T-helper 17 cell (primary cell): ENCODE measurements at places on chromosomes 1 and 21. TPM values are rescaled to one million over a fixed set of nuclear protein-coding genes. Genes with fewer than 3 reads are reported as not detected.

Gene DISP3
- total RNA-seq, result 0.70 TPM

Gene LRRC53
- not detected for total RNA-seq

Gene C1orf185
- total RNA-seq, result not detected

Gene CELA3A
- not detected for total RNA-seq

Gene CERS2
- 142 TPM for total RNA-seq

Gene BSND
- 0.07 TPM for total RNA-seq

Gene GBP5
- total RNA-seq, result 122 TPM

Gene NBPF10
- total RNA-seq, result 3.8 TPM

Gene RHD
- 0.20 TPM for total RNA-seq

Gene TINAGL1
- total RNA-seq, result not detected
